Vagina (tissue), 2 donors: ENCODE measurements at places on chromosomes 13 and 19. TPM values are rescaled to one million over a fixed set of nuclear protein-coding genes. Genes with fewer than 3 reads are reported as not detected.
A peak's percentile ranks its signal among the peaks of the same experiment; 100 is the strongest.

The SYNGR4 gene
- total RNA-seq = not detected

The COMP gene
- total RNA-seq = 0.98 TPM

DNA sequence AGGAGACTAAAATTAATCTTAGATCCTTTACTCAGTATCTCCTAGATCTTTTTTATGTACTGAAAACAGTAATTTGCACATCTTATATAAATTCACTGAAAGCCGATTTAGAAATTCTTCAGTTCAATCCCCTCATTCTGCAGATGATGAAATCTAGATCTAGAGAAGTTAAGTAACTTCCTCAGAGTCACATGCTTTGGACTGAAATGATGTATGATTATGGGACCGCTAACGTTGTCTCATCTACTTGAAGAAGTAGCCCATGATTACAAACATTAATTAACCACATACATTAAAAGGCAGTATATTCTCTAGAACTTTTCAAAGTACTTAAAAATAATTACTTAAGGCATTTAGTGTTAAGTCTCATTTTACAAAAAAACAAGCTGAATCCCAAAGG lies 37.8 kb downstream of the ELF1 start:
- peak overlapping the region; percentile 32 for H3K4me3 ChIP-seq
- no peaks in the 10 kb centered on the region for H3K27me3 ChIP-seq
- H3K36me3 ChIP-seq = no peaks in the 10 kb centered on the region
- H3K27ac ChIP-seq = peak overlapping the region; percentile 77

- DNase-seq = no peak
- H3K27ac ChIP-seq = no peak overlapping the region
- H3K36me3 ChIP-seq = no peaks in the 10 kb centered on the region
- no peaks in the 10 kb centered on the region for H3K27me3 ChIP-seq
- no peak overlapping the region for H3K4me3 ChIP-seq
Observed at GRCh38 chr13:100029933-100030332, 48.3 kb downstream of the ZIC2 start.

DNA sequence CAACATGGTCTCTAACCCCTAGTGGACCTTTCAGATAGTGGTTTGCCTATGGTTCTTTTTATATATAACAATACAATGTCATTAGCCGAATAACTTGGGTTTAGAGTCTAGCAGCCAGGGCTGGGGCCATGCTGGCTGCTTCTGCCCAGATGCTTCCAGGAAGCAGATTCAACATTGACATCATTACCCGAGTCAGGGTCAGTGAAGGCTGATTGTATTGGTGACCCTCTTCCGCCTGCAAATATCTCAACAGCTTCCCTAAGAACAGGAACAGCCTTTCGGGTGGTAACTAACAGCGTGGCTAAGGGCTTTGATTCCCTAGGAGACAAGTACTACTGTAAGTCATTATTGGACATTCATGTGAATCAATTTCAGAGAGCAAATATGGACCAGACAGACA lies 476.4 kb downstream of the UQCRFS1 start:
- H3K4me1 ChIP-seq = no peaks in the 10 kb centered on the region
- peak overlapping the region; percentile 63 for H3K27ac ChIP-seq
- no peak overlapping the region for H3K4me3 ChIP-seq
- H3K36me3 ChIP-seq = no peaks in the 10 kb centered on the region
- H3K27me3 ChIP-seq = no peaks in the 10 kb centered on the region

DNA sequence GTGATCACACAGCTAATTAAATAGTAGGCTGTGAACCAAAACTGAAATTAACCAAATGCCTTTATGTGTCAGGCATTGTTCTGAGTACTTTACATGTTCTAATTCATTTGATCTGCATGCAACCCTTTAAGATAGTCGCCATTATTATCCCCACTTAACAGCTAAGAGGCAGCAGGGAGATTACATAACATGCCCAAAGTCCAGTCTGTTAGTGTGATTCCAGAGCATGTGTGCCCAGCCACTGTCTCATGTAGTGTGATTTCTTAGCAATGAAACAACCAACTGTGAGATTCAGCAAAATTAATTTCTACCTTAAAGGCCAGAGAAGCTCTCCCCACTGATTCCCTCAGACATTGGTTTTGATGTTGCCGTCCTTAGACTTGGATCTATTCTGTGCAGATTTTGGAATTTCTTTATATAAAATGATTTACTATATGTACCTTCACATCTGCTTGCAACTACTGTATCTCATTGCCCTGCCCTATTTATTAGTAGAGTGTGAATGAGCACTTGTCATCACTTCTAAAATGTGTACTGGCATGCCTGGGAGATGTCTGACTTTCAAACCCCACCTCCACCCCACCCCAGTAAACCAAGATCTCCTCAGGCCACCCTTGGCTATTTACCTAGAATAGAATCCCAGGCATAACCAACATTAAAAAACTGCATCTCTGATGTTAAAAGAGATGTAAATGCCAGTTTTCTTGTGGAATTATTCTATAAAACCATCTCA lies 41.2 kb downstream of the POLR1D start:
- no peak overlapping the region for H3K4me3 ChIP-seq
- no peak overlapping the region for H3K27ac ChIP-seq
- H3K27me3 ChIP-seq = no peaks in the 10 kb centered on the region
- peaks cover 17% of the 10 kb centered on the region for H3K4me1 ChIP-seq
- H3K36me3 ChIP-seq = peaks cover 20% of the 10 kb centered on the region
- no peak for DNase-seq

DNA sequence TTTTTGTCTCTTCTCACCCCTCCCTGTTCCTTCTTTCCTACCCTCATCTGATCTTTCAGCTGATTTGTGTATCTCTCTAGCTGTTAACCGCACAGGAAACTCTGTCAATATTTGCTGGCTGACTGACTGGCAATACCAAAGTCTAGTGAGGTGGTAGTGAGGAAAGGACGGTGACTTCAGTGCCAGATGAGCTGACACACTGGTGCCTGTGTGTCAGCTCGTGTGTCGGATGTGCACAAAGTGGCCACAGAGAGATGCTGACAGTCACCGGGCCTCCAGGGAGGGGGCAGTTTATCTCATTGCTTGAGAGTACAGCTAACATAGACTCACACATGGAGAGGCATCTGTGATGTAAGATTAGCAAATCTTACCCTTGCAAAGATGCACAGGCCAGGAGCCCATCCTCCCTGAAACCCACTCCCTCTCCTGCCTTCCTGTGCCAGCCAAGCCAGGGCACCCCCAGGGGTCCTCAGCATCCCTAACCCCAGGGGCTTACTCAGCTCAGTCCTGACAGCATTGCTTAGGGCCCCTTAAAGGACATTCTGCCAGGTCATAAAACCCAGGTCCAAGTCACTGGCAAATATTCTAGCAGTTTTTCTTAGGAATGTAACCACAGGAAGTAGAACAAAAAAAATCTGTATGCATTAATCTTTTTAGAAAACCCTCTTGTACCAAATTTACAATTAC lies 80.2 kb downstream of the SHISA2 start:
- no peak overlapping the region for H3K4me3 ChIP-seq
- DNase-seq = no peak
- no peaks in the 10 kb centered on the region for H3K4me1 ChIP-seq
- H3K36me3 ChIP-seq = no peaks in the 10 kb centered on the region
- H3K27ac ChIP-seq = no peak overlapping the region

GRCh38 chr13:80704369-80704768 lies 363.4 kb upstream of the SPRY2 start:
- no peaks in the 10 kb centered on the region for H3K36me3 ChIP-seq
- no peak overlapping the region for H3K27ac ChIP-seq
- H3K27me3 ChIP-seq = no peaks in the 10 kb centered on the region
- H3K4me1 ChIP-seq = no peaks in the 10 kb centered on the region

DNA sequence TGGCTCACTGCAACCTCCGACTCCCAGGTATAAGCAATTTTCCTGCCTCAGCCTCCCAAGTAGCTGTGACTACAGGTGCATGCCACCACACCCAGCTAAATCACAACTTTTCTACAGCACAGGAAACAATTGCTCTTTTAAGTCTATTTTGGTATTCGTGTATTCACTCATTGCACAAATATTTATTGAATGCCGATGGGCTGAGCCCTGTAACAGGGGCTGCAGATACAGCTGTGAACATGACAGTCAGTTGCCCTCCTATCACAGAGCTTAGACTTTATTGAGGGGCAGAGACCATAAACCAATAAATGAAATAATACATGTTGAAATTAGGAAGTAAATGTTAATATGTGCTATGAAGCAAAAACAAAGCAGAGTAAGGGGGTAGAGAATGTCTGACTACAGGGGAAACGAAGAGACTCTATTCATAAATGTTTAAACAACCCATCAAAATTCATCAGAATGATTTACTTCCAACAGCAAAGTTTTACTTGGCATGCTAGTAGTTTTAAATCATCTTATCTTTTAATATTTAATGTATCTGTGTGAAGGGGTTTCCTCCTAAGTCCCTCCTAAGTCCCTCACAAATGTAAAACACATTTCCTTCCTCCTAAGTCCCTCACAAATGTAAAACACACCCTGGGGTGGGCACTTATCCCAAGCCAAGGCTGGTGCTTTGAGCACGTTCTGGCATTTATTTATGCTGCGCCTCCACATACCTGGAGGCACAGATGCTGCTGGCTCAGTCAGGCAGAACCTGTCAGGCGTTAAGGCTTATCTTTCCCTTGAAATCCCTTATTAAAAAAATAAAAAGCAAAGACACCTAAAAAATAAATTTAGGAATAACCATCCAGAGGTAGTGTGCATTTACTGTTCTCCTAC lies 140.8 kb downstream of the MIPEP start:
- no peaks in the 10 kb centered on the region for H3K27me3 ChIP-seq
- no peak for DNase-seq
- no peaks in the 10 kb centered on the region for H3K36me3 ChIP-seq

DNA sequence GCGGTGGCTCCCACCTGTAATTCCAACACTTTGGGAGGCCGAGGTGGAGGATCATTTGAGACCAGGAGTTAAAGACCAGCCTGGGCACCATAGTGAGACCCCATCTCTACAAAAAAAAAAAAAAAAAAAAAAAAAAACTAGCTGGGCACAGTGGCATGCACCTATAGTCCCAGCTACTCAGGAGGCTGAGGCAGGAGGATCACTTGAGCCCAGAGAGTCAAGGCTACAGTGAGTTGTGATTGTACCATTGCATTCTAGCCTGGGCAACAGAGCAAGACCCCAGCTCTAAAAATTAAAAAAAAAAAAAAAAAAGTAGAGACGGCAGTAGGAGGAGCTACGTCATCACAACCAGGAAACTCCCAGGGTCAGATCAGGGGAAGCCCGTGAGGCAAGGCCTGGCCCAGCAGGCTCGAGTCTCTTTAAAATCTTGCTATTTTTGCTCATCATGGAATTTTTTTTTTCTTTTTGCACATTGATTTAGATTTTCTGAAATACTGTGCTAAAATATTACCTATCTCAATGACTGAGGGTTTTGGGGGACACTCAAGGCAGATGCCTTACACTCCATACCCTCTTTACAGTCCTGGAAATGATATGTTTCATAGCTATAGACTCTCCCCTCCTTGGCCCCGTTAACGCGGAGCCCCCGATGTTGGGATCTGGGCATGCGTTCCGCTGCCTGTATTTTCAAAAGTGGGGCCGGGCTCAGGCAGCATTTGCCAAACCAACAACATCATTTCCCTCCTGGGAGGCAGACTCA lies 44.4 kb upstream of the USE1 start:
- H3K27me3 ChIP-seq = no peaks in the 10 kb centered on the region
- DNase-seq = no peak
- H3K27ac ChIP-seq = no peak overlapping the region
- H3K36me3 ChIP-seq = no peaks in the 10 kb centered on the region
- no peaks in the 10 kb centered on the region for H3K4me1 ChIP-seq

DNA sequence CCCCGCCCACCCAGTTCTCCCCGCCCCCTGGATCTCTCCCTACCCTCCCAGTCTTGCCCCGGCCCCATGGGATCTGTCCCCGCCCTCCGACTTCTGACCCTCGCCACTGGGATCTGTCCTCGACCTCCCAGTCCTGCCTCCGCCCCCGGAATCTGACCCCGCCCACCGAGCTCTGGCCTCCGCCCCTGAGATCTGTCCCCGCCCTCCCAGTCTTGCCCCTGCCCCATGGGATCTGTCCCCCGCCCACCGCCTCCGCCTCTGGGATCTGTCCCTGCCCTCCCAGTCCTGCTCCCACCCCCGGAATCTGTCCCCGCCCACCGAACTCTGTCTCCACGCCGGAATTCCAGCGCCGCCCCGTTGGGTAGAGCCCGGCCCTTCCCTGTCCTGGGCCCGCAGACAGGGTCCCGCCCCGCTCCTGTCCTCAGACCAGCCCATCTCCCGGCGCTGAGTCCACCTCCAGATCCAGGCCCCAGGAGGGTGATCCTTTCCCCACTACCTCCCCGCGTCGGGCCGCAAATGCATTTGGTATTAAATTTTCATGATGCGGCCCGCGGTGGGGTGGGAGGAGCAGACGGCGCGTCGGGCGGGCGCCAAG lies 1.5 kb upstream of the SLC17A7 start:
- peak overlapping the region; percentile 83 for H3K27ac ChIP-seq
- peaks cover 31% of the 10 kb centered on the region for H3K4me1 ChIP-seq
- DNase-seq = peak; percentile 97
- peak overlapping the region; percentile 70 for H3K4me3 ChIP-seq
- H3K36me3 ChIP-seq = no peaks in the 10 kb centered on the region
- H3K27me3 ChIP-seq = no peaks in the 10 kb centered on the region

DNA sequence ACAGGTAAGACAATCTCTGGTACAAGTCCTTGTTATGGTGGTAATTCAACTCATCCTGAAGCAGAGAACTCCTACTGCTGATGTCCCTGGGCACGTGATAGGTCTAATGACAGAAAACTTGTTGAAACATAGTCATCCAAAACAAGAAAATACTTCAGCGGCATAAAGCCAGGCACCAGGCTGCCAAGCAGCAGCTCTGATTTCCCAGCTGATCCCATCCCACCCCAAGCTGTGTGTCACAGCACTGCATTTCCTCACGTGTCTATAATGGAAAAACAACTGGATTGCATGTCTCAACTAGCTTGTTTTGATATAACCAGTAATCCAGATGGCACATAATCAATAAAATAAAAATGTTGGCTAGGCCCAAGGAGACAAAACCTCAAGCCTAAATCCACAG lies 64.8 kb downstream of the MIPEP start:
- H3K27ac ChIP-seq = no peak overlapping the region
- H3K27me3 ChIP-seq = no peaks in the 10 kb centered on the region
- no peak overlapping the region for H3K4me3 ChIP-seq
- H3K36me3 ChIP-seq = no peaks in the 10 kb centered on the region

DNA sequence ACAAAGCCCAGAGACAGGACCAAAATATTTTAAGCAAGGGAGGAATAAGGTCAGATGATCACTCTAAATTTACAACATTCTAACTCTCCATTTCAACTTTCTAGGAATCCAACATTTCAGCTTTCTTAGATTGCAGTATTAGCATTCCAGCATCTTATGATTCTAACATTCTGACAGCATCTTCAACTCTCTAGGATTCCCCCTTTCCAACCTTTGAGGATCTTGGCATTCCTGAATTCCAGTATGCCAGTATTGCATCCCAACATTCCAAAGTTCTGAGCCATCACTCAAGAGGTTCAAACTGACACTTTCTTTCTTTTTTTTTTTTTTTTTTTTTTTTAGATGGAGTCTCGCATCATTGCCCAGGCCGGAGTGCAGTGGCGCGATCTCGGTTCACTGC lies 13.8 kb downstream of the TGFB1 start:
- H3K27ac ChIP-seq = no peak overlapping the region
- no peak for DNase-seq
- H3K4me1 ChIP-seq = no peaks in the 10 kb centered on the region
- H3K4me3 ChIP-seq = no peak overlapping the region
- H3K27me3 ChIP-seq = no peaks in the 10 kb centered on the region
- H3K36me3 ChIP-seq = peaks cover 48% of the 10 kb centered on the region
